Activated naive CD4-positive, alpha-beta T cell treated with anti-CD3 and anti-CD28 coated beads for 36 hours (primary cell): ENCODE measurements at places on chromosomes 5 and 9. TPM values are rescaled to one million over a fixed set of nuclear protein-coding genes. Genes with fewer than 3 reads are reported as not detected.
A peak's percentile ranks its signal among the peaks of the same experiment; 100 is the strongest.

The CARD19 gene
- total RNA-seq, result 51.4 TPM

- no peak overlapping the region for H3K4me3 ChIP-seq
- H3K27me3 ChIP-seq, result no peaks in the 10 kb centered on the region
- no peaks in the 10 kb centered on the region for H3K36me3 ChIP-seq
- no peak overlapping the region for H3K27ac ChIP-seq
- peak; percentile 52 for DNase-seq
Measured at GRCh38 chr5:130541617-130542221, 623.3 kb downstream of the HINT1 start.

- no peak for DNase-seq
- no peak overlapping the region for H3K27ac ChIP-seq
- H3K4me1 ChIP-seq, result no peaks in the 10 kb centered on the region
- H3K4me3 ChIP-seq, result no peak overlapping the region
- H3K36me3 ChIP-seq, result no peaks in the 10 kb centered on the region
- no peaks in the 10 kb centered on the region for H3K27me3 ChIP-seq
Measured at GRCh38 chr5:97657239-97657638, 474.2 kb upstream of the RIOK2 start.

The PPP2R2B gene
- total RNA-seq, result not detected

The SIGMAR1 gene
- total RNA-seq, result 58.9 TPM

The PFN3 gene
- not detected for total RNA-seq

The NOXA1 gene
- total RNA-seq, result 1.0 TPM

DNA sequence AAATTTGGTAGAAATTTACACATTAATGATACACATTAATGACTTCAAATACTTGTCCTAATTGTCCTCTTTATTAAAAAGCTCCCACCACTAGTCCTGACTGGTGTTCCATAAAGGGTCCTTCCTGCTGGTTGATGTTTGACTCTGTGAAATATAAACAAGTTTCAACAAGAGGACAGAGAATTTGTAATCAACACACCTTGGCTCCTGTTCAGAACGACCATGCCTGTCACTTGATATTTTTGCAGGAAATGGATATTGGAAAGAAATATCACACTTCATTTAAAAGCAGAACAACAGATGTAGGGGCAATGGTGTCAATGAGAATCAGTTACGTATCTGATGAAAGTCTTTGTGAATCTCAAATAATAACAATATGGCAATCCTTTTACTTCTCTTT, 211.7 kb downstream of the ENC1 start:
- H3K27me3 ChIP-seq, result peaks cover 20% of the 10 kb centered on the region
- no peak for DNase-seq
- no peaks in the 10 kb centered on the region for H3K36me3 ChIP-seq
- no peak overlapping the region for H3K4me3 ChIP-seq
- H3K4me1 ChIP-seq, result no peaks in the 10 kb centered on the region

- no peak for DNase-seq
- no peak overlapping the region for H3K27ac ChIP-seq
- H3K4me1 ChIP-seq, result peaks cover 10% of the 10 kb centered on the region
- H3K27me3 ChIP-seq, result no peaks in the 10 kb centered on the region
Measured at GRCh38 chr5:54388409-54388808, 67.1 kb upstream of the HSPB3 start.

- H3K36me3 ChIP-seq, result peaks cover 2% of the 10 kb centered on the region
- H3K4me1 ChIP-seq, result peaks cover 39% of the 10 kb centered on the region
- H3K27me3 ChIP-seq, result no peaks in the 10 kb centered on the region
Measured at GRCh38 chr9:21096172-21096900, 18.6 kb upstream of the IFNB1 start.

The SLIT3 gene
- 0.43 TPM for total RNA-seq

The SOHLH1 gene
- total RNA-seq, result not detected

The PHF24 gene
- not detected for total RNA-seq

DNA sequence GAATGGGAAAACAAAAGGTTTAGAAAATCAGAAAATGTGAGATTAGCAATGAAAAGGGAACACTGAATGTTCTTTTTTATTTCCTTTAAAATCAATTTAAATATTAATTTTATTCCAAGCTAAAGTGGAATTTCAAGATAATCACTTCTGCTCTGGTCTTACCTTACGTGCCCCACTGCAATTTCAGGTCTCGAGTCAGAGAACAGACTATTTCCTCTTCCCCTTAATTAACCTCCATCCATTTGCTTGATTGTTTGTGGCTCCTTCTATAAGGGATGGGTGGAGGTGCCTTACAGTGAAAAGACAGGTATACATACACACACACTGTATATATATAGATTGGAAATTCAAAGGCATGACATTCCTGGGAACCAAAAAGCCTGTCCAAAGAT, 137.1 kb downstream of the SUSD1 start:
- no peaks in the 10 kb centered on the region for H3K36me3 ChIP-seq
- H3K4me1 ChIP-seq, result peaks cover 42% of the 10 kb centered on the region
- no peak for DNase-seq

DNA sequence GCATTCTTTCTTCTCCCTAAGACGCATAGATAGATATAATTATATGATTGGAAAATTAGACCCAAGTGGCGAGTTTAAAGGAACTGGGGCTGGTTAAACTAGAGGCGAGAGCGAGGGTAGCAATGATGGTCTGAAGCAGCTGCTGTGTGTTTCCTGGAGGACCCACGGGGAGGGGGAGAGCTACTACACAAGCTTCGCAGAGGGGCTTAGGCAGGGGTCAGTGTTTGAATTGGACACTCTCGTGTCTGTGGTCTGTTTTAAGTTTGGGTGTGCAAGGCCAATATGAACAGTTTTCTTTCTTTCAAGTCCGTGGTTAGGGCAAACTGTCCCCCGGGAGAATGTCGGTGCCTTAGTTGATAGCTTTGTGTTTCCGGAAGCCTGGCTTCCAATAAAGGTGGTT, 43.1 kb downstream of the PDZD2 start:
- H3K27me3 ChIP-seq, result no peaks in the 10 kb centered on the region
- DNase-seq, result no peak
- no peak overlapping the region for H3K27ac ChIP-seq
- no peaks in the 10 kb centered on the region for H3K36me3 ChIP-seq
- no peak overlapping the region for H3K4me3 ChIP-seq

DNA sequence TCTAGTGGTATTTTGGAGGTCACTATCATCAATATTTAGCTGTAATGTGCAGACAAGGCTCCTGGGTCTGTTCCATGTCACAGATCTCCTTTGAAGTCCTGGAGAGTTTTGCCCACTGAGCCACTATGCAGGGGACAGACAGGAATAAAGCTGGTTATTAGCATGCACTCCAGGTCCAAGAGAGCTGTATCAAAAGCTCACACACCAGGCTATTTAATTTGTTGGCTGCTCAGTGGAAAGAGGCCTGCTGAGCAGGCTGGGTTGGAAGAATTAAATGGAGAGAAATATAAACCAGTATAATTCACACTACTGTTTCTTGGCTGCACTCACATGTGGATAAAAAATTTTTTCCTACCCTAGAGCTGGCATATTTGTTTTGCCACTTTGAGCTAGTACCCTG, 113.8 kb upstream of the TAF11L2 start:
- no peak overlapping the region for H3K4me3 ChIP-seq
- H3K27ac ChIP-seq, result no peak overlapping the region
- DNase-seq, result no peak

GRCh38 chr9:129402371-129402739, 218.5 kb downstream of the C9orf50 start:
- H3K36me3 ChIP-seq, result no peaks in the 10 kb centered on the region
- H3K27ac ChIP-seq, result no peak overlapping the region
- H3K27me3 ChIP-seq, result no peaks in the 10 kb centered on the region
- DNase-seq, result no peak
- no peak overlapping the region for H3K4me3 ChIP-seq

DNA sequence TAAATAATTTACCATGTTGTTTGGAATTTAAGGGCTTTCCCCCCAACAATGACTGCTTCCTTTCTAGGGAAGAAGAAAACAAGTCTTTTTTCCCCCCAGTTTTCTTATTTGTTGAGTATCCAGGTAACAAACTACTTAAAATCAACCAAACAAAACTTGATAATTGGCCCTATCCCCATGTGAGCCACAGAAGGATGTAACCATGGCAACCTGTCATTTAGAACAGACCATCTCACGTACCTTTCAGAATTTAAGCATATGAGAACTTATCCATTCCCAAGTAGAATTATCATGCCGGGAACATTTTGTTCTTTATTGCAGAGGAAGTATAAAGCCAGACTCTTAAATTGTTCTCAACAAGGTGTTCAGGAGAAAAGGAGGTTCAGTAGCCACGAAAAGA, 392.3 kb downstream of the CETN3 start:
- DNase-seq, result no peak
- H3K4me3 ChIP-seq, result no peak overlapping the region
- no peaks in the 10 kb centered on the region for H3K4me1 ChIP-seq
- H3K36me3 ChIP-seq, result no peaks in the 10 kb centered on the region
- H3K27ac ChIP-seq, result no peak overlapping the region

DNA sequence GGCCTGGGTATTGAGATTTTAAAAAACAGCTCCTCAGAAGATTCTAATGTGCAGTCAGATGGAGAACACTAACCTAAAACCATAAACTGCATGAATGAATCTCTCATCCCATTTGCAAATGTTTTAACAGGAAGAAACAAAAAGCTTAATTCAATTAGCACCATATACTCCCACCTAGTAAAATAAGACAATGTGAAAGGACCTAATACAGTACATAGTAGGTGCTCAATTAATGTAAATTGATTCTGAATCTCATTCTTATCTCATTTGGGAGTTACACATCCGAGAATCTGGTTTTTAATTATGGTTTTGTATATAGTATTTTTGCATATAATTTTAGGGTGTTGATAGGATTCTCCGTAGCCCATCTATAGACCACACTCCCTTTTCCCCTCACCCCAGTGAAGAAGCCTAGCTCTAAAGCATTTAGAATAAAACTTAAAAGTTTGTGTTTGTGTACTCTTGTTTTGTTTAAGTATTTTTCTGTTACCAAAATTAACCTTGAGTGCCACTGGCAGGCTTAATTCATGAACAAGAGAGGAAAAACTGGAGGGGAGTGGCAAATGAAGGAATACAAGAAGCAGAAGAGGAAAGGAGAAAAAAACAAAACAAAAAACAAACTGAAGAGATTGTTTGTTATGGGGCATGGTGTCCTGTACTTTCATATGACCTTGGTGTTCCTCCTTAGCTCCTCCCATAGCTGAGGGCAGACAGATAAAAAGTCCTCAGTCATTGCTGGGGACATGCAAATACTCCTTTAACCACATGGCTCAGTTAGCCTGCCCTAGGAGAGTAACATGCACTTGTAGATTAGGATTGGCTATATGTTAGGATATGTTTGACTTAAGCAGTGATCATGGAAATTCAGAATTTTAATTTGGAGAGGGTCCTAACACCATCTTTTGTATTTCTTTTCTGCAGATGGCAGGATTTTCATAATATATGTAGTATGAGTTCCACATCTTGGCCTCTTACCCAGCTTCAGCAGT, 1.2 kb downstream of the RNF14 start:
- peak overlapping the region; percentile 91 for H3K27ac ChIP-seq
- H3K4me3 ChIP-seq, result peak overlapping the region; percentile 93
- no peak for DNase-seq
- peaks cover 47% of the 10 kb centered on the region for H3K4me1 ChIP-seq

- no peak for DNase-seq
- H3K27me3 ChIP-seq, result no peaks in the 10 kb centered on the region
- H3K4me3 ChIP-seq, result no peak overlapping the region
- peaks cover 2% of the 10 kb centered on the region for H3K36me3 ChIP-seq
- H3K27ac ChIP-seq, result no peak overlapping the region
Measured at GRCh38 chr9:95834281-95834907, 41.1 kb upstream of the ERCC6L2 start.

- no peak overlapping the region for H3K27ac ChIP-seq
- H3K27me3 ChIP-seq, result no peaks in the 10 kb centered on the region
- peaks cover 50% of the 10 kb centered on the region for H3K36me3 ChIP-seq
- peaks cover 10% of the 10 kb centered on the region for H3K4me1 ChIP-seq
- no peak overlapping the region for H3K4me3 ChIP-seq
Measured at GRCh38 chr9:77864211-77864889, 167.3 kb downstream of the GNAQ start.

- H3K27me3 ChIP-seq, result peaks cover 6% of the 10 kb centered on the region
- no peak overlapping the region for H3K27ac ChIP-seq
- H3K4me3 ChIP-seq, result no peak overlapping the region
- no peaks in the 10 kb centered on the region for H3K4me1 ChIP-seq
- no peaks in the 10 kb centered on the region for H3K36me3 ChIP-seq
Measured at GRCh38 chr9:69798744-69799143, 21.9 kb upstream of the CFAP95 start.

The FAM151B gene
- 0.36 TPM for total RNA-seq

DNA sequence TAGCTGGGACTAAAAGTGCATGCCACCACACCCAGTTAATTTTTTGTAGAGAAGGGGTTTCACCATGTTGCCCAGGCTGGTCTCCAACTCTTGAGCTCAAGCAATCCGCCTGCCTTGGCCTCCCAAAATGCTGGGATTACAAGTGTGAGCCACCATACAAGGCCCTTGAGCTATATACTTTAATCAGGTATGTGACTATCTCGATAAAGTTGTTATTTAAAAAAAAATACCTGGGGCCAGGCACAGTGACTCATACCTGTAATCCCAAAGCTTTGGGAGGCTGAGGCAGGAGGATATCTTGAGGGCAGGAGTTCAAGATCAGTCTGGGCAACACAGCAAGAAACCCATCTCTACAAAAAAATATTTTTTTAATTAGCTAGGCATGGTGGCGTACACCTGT, 19.2 kb downstream of the RNF145 start:
- no peak overlapping the region for H3K27ac ChIP-seq
- peaks cover 54% of the 10 kb centered on the region for H3K4me1 ChIP-seq
- H3K4me3 ChIP-seq, result no peak overlapping the region
- peaks cover 40% of the 10 kb centered on the region for H3K36me3 ChIP-seq
- no peak for DNase-seq

DNA sequence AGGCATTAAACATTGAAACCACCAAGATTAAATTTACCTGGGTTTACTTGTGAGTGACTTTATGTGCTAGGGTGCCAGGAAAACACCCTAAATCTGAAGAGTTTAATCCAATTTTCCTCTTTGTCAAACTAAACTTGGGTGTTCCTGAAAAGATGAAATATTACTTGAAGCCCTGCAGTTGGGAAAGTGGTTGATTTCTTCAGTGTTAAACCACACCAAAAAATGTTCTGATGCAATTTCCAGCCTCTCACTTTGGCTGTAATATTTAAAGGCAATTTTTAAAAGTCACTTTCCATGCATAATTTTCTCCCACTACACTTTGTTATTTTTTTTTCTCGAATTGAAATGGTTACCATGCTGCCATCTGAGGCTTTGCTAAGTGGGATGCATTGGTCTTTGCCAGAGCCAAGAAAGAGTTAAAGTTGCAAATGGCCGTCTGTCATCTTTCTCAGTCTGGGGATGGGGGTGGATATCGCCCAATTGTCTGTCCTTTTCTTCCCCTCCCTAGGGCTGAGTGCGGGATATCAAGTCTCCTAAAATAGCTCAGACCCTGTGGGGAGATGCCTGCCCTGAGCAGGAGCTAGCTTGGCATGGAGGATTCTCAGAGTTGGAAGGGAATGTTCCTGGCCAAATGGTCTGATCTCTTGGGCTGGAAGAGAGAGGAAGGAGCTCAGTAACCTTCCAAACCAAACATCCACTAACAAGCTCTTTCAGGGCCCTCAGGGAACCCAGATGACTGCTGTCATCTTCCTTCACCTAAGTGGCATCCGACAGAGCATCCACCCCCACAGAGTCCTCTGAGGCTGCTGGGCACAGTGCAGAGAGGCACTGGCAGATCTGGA, 13.6 kb upstream of the SHB start:
- H3K27me3 ChIP-seq, result peaks cover 9% of the 10 kb centered on the region
- no peaks in the 10 kb centered on the region for H3K36me3 ChIP-seq
- H3K4me3 ChIP-seq, result no peak overlapping the region
- H3K4me1 ChIP-seq, result no peaks in the 10 kb centered on the region
